ENCODE measurements at places on chromosomes 11 and 22.

DNA sequence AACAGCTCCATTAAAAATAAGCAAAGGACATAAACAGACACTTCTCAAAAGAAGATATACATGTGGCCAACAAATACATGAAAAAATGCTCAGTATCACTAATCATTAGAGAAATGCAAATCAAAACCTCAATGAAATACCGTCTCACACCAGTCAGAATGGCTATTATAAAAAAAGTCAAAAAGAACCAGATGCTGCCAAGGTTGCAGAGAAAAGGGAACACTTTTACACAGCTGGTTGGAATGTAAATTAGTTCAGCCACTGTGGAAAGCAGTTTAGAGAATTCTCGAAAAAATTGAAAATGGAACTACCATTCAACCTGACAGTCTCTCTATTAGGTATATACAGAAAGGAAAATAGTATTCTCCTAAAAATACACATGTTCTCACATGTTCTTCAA is 102.4 kb upstream of the FIBIN start:
- no peak for DNase-seq

DNA sequence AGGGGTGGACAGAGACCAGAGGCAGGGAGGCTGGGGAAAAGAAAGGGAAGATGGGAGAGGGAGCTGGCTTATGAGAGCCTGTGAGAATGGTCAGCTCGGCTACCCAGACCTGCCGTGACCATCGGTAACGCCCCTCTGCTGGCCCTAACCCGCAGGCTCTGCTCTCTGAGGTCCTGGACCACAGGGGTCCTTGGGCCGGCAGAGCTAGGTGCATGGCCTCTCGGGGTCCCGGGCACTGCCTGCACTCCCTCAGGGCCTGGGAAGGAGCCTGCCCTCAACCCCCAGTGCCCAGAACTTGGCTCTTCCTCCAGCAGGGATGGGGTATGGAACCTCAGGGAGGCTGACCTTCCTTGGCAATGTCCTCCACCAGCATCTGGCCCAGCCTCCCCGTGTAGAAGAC is 13.2 kb downstream of the GGT5 start:
- DNase-seq, result no peak

DNA sequence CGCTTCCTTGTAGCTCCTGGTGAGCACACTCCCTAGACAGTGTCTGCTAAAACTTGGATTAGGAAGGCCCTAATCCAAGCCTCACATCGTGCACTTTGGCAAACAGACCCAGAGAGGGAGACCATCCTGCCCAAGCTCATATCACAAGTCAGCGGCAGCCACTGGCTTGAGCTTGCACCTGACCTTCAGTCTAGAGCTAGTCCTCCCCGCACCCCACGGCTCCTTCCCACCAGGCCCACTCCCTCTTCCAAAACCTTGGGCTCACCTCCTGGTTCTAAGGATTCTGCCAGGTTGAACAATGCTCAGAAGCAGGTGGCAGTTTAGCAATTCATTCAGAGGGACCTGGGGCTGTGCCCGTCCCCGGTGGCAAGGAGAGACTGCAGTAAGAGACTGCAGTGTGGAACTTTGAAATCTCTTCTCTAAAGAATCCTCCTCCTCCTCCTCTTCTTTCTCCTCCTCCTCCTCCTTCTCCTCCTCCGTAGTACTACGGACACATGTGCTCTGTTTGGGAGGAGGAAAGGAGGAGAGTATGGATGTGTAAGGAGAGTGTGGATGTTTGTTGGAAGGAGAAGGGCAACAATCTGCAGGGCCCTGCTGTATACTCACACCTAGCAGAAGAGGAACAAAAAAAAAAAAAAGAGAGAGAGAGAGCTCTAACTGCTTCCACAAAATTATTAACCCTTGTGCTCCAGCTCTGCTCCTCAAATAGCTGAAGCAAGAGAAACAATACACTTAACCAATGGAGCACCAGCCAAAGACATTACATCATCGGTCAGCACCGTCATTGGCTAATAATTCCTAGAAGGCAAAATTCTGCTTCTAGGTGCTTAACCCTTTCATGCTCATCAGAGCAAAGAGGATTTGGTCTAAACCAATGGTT is 6.0 kb downstream of the SYN3 start:
- no peak for DNase-seq

DNA sequence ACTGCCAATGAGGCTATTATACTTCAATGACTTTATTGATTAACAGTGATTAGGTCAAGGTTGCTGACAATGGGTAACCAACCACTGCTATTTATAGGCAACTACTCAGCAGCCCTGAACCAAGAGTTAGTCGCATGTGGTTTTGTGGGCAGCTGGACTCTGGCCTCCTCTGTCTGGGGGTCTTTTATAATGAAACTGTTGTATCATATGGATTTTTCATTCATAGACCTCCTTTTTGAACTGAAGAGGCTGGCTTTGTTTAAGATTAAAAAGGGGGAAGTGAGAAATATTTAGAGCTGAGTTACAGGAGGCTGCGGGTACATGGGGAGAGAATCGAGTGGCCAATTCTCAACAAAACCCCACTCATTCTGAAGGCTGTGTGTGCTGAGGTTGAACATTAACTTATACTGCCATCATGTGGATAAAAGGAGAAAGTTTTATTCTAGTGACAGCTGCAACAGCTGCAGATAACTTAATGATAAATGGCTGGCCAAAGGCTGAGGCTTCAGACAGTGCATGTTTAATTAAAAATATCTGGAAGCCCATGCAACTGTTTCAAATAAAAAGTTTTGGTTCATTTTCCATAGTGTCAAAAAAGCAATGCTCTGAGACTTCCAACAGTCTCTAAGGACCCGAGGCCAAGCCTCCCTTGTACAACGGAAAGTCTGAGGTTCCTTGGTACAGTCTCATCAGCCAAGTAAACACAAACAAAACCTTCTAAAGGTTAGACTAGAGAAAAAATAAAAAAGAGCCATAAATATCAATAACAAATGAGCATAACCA is 682.6 kb downstream of the KCNA4 start:
- peak; percentile 1 for DNase-seq

- DNase-seq, result no peak
These were observed 55.0 kb upstream of the ZBTB44 start for GRCh38 chr11:130369713-130370112.

GRCh38 chr11:74927496-74927895 is 21.4 kb downstream of the XRRA1 start:
- DNase-seq, result no peak

- no peak for DNase-seq
These were observed 35.2 kb downstream of the IFT27 start for GRCh38 chr22:36740716-36741115.

GRCh38 chr11:92793189-92793588 is 176.3 kb upstream of the MTNR1B start:
- no peak for DNase-seq

DNA sequence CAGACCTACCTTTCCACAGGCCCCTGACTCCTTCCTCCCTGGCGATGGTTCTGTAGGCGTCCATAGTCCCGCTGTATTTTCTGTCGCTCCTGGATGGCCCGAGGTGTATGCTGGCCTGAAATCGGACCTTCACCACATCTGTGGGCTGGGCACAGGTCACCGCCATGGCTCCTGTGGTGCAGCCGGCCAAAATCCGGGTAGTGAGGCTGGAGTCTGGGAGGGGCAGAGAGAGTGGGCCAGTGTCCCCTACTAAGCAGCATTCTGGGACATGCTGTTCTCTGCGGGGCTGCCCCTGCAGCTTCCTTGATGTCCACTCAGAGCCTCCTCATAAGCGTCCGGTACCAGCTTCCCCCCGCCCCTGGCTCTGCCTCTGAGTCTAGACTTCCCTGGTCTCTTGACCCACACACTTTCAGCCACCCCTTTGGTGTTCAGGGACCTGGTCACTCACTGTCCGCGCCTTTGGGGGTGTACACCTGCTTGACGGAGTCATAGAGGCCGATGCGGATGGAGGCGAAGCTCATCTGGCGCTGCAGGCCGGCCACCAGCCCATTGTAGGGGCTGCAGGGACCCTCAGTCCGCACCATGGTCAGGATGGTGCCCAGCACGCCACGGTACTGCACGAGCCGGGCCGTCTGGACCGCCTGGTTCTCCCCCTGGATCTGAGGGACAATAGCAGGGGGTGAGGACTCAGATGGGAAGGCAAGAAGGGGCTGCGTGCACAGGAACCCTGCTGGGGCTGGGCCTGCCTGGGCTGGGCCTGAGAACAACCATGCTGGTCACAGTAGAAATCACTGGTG is 3.0 kb downstream of the UCP3 start:
- no peak for DNase-seq

- DNase-seq, result peak; percentile 1
These were observed 48.5 kb downstream of the SVIP start for GRCh38 chr11:22780952-22781593.

- DNase-seq, result no peak
These were observed 39.0 kb downstream of the TBX1 start for GRCh38 chr22:19799322-19800190.

DNA sequence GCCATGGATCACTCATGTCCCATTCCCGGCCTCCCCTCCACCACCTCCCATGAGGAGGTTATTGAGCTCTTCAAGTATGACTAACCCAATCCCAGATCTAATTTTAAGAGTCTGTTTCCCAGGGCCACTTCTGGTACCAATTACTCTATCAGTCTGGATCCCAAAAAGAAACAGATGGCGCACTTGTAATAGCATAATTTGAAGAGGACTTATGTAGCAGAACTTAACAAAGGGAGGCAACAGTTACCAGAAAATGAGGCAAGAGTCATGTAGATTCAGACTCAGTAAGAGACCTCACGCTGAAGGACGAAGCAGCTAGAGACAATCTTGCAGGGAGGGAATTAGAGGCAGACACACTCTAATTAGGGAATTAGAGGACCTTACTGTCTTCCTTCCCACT is 46.9 kb downstream of the DDX6 start:
- DNase-seq, result no peak

GRCh38 chr11:105429096-105429910 is 180.6 kb upstream of the GRIA4 start:
- DNase-seq, result no peak

DNA sequence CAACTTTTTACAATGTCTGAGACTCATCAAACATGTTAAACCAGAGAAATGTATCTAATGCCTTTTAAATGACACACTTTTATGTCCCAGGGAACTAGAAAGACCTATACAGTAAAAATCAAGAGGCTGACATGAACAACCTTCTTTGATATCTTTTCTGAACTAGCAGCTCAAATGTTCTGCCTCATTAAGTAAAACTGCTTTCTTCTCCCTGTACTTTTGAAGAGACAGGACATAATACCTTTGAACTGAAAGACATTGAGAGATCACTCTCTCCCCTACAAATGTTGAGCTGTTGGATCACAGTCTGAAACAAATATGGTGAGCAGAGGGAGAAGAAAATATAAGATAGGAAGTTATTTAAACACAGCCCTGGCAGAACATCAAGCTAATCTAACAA is 123.0 kb downstream of the FAM181B start:
- DNase-seq, result no peak

DNA sequence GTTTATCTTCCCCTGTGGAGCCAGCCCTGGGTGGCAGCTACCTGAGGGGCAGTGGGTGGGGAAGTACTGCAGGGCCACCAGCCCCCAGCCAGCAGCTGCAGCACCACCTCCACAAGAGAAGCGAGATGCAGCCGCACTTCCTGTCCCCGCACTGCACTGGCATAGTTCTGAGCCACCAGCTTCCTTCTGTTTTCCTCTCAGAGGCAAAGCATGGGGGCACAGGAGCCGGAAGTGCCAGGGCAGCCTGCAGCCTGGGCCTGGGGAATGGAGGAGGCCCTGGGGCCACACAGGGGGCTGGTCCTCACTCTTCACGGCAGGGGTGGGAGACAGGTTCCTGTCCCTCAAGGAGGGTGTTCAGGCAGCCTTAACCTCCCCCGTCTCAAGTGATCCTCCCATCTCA is 11.9 kb upstream of the SH3BP1 start:
- peak; percentile 49 for DNase-seq

- DNase-seq, result no peak
These were observed 11.7 kb downstream of the SIRT3 start for GRCh38 chr11:224424-224823.

DNA sequence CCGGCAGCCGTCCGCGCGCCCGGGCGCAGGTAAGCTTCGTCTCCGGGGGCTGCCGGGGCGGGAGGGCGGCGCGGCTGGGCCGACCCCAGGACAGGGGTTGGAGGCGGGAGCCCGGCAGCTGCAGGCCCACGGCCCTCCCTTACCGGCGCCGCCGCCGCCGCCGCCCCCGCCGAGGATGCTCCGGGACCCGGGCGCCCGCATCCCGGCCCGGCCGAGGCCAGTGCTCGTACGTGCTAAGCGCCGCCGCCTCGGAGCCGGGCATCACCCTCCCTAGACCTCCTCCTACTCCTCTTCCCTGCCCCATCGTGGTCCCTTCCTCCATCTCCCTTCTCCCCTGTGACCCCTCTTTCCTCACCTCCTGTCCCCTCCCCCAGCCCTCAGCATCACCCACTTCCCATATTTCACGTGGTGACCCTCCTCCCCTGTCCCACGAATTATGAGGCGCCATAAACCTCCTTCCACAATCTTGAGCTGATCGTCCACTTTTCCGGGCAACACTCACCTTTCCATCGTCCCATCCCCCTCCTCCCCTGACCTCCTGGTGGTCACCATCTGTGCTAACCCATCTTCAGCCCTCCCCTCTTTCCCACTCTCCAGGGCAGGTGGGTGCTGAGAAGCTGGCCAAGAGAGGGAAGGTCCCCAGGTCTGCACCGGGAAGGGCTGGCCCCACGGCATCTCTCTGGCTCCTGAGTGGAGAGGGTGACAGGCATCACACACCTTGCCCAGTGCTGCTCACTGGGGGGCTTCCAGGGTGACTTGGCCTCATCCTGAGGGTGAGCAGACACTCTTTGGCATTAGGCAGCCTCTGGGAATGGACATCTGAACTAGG is 612 bp downstream of the ASPHD2 start:
- no peak for DNase-seq

DNA sequence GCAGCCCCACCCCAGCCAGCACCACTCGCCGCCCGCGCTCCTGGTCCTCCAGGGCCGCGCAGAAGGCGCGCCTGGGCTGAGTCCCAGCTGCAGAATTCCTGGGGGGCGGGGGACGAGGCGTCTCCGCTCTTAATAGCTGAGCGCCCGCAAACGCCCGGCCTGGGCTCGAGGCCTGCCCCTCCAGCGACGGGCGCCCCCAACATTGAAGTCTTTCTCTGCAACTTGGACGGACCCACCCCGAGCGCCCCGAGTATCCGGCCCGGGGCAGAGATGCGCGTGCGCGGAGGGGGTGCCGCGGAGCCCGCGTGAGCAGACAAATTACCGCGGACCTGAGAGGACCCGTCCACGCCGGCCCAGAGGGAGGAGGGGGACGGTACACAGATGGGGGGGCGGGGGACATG is 6.7 kb upstream of the SYT7 start:
- DNase-seq, result no peak

Measured in inflammatory macrophage treated with lipopolysaccharide for 4 hours (primary cell).